ENCODE measurements at places on chromosomes 2 and 18. TPM values are rescaled to one million over a fixed set of nuclear protein-coding genes. Genes with fewer than 3 reads are reported as not detected.

DNA sequence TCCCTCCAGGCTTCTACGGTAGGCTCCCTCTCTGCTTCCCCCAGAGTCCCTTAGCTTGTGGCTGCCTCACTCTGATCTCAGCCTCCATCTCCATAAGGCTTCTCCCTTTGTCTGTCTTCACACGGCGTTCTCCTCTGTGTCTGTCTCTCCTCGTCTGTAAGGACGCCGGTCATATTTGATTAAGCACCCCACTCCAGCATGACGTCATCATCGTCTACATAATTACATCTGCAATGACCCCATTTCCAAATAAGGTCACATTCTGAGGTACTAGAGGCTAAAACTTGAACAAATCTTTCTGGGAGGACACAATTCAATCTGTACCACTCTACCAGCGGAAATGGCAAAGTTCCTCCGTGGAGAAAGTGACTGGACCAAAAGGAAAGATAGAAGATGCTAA is 8.3 kb upstream of the COL6A3 start:
- no peaks in the 10 kb centered on the region for H3K36me3 ChIP-seq
- H3K27me3 ChIP-seq, result no peaks in the 10 kb centered on the region
- H3K4me1 ChIP-seq, result peaks cover 12% of the 10 kb centered on the region
- DNase-seq, result no peak

- H3K4me1 ChIP-seq, result no peaks in the 10 kb centered on the region
- no peak overlapping the region for H3K27ac ChIP-seq
- peak; percentile 44 for DNase-seq
These were observed 457.1 kb upstream of the SALL3 start for GRCh38 chr18:78522507-78522906.

- H3K4me3 ChIP-seq, result no peak overlapping the region
- H3K36me3 ChIP-seq, result no peaks in the 10 kb centered on the region
- H3K27ac ChIP-seq, result no peak overlapping the region
- no peak for DNase-seq
- H3K27me3 ChIP-seq, result no peaks in the 10 kb centered on the region
- H3K4me1 ChIP-seq, result no peaks in the 10 kb centered on the region
These were observed 47.5 kb downstream of the RHBDD1 start for GRCh38 chr2:226883296-226883795.

GRCh38 chr18:73047688-73048087 is 179.9 kb upstream of the NETO1 start:
- no peak overlapping the region for H3K4me3 ChIP-seq
- H3K36me3 ChIP-seq, result no peaks in the 10 kb centered on the region
- no peak for DNase-seq
- H3K4me1 ChIP-seq, result no peaks in the 10 kb centered on the region

GRCh38 chr2:29627279-29627711 is 294.1 kb downstream of the ALK start:
- no peak overlapping the region for H3K4me3 ChIP-seq
- H3K27me3 ChIP-seq, result peaks cover 4% of the 10 kb centered on the region
- H3K36me3 ChIP-seq, result no peaks in the 10 kb centered on the region
- no peak overlapping the region for H3K27ac ChIP-seq
- H3K4me1 ChIP-seq, result no peaks in the 10 kb centered on the region

- no peaks in the 10 kb centered on the region for H3K27me3 ChIP-seq
- H3K4me1 ChIP-seq, result no peaks in the 10 kb centered on the region
- no peak overlapping the region for H3K27ac ChIP-seq
- H3K4me3 ChIP-seq, result no peak overlapping the region
- no peaks in the 10 kb centered on the region for H3K36me3 ChIP-seq
- no peak for DNase-seq
These were observed 812.7 kb downstream of the DCDC2C start for GRCh38 chr2:4515871-4516761.

DNA sequence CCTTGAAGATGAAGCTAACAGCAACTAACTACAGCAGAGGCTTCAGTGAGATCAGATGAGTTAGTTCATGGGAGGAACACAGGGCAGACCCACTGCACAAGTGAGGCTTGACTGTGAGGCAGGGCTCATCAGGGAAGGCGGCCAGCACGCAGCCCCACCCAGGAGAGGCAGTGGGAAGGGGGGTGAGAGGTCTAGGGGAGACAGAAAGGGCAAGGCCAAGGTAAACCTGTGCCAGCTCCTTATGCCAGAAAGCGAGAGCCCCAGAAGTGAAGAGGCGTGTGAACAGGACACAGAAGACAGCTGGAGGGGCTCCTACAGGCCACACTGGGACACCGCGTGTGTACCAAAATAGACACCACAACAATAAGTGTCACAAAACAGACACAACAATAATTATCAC is 48.6 kb downstream of the ANO7 start:
- no peaks in the 10 kb centered on the region for H3K27me3 ChIP-seq
- peaks cover 98% of the 10 kb centered on the region for H3K36me3 ChIP-seq

GRCh38 chr2:144982481-144982880 is 462.6 kb upstream of the ZEB2 start:
- H3K27me3 ChIP-seq, result no peaks in the 10 kb centered on the region
- DNase-seq, result no peak
- no peaks in the 10 kb centered on the region for H3K4me1 ChIP-seq
- no peaks in the 10 kb centered on the region for H3K36me3 ChIP-seq
- H3K27ac ChIP-seq, result no peak overlapping the region
- H3K4me3 ChIP-seq, result no peak overlapping the region

DNA sequence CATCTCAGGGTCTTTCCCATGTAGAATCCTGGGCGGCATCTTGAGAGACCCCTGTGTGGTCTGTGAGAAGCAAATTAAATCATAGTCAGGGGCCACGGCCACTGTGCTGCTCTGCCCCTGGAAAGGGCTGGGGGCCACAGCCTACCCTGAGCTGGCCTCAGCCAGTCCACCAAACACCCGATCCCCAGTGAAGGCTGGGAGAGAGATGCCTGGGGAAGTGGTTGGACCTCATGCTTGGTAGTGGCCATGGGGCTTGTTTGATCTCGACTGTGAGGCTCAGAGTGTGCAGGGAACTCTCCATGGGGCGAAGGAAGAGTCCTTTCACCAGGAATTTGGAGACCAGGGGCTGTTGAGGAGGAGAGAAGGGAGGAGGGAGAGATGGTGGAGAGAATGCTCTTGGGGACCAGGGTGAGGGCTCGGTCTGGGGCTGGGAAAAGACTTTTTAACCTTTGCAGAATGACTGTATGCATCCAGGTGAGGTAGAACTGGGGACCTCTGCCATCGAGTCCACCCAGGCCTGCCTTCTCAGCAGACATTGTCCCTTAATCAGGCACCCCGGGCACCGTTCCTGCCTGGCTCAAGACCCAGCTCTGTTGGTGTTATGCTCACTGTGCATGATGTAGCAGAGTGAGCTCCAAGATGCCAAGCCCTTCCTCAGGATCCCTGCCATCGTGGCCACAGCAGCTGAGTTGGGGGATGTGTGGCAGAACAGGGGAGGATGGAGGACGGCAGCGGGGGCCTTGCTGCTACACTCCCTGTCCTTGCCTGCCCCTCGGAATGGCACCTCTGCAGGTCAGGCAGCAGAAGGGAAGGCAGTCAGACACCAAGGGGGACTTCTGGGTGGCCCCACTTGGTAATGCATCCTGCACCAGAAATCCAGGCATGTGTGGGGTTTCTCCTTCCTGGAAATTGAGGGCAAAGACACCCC is 249.9 kb downstream of the DYSF start:
- no peaks in the 10 kb centered on the region for H3K36me3 ChIP-seq
- DNase-seq, result peak; percentile 43
- peaks cover 17% of the 10 kb centered on the region for H3K4me1 ChIP-seq
- no peak overlapping the region for H3K4me3 ChIP-seq
- no peak overlapping the region for H3K27ac ChIP-seq

DNA sequence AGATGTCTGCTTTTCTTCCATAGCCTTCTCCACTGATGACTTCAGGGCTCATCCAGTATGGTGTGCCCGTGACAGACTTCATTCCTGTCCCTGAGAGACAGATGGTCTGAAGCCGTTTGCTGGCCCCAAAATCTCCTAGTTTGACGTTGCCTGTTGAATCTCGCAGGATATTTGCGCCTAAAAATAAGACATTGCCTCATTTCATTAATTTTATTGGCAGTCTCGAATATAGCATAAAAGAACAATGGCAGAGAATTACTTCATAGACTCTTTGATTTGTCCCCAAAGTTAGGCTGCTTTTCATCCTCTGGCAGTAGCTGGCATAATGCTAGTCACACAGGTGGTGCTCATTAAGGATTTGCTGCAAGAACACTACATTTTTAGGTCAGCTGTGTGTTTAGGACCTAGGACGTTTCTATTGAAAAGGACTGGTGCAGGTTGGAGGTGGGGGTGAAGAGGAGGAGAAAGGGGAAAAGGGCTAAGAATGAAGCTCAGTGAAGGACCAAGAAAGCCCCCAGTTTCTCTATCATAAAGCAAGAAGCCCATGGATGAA is 14.7 kb upstream of the ERCC3 start:
- no peak overlapping the region for H3K4me3 ChIP-seq
- no peaks in the 10 kb centered on the region for H3K4me1 ChIP-seq
- peaks cover 54% of the 10 kb centered on the region for H3K36me3 ChIP-seq
- no peaks in the 10 kb centered on the region for H3K27me3 ChIP-seq
- no peak overlapping the region for H3K27ac ChIP-seq

DNA sequence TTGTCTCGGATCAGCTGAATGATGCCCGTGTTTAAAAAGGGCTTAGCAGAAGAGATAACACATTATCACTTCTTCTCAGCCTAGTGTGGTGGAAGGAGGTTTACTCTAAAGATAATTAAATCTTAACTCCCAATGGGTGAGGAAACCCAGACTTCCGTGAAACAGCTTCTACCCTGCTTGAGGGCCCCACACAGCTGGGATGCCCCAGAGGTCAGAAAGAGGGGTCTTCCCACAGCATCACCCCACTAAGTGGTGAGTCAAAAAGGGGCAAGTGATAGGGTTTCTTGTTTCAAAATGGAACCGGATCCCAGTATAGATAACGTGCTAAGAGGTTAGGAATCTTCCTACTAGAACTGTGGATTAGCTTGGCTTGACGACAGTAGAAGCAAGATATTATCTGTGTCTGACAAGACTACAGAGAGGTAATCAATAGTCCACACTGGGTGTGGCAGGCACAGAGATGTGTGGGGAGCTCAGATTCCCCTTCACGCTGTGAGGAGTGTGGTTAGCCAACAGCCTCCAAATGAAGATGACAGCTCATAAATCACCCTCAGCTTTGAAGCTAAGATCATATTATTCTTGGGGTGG is 129.6 kb upstream of the COPS8 start:
- H3K4me3 ChIP-seq, result no peak overlapping the region
- no peaks in the 10 kb centered on the region for H3K27me3 ChIP-seq
- H3K27ac ChIP-seq, result peak overlapping the region; percentile 55
- no peaks in the 10 kb centered on the region for H3K36me3 ChIP-seq
- DNase-seq, result peak; percentile 27

DNA sequence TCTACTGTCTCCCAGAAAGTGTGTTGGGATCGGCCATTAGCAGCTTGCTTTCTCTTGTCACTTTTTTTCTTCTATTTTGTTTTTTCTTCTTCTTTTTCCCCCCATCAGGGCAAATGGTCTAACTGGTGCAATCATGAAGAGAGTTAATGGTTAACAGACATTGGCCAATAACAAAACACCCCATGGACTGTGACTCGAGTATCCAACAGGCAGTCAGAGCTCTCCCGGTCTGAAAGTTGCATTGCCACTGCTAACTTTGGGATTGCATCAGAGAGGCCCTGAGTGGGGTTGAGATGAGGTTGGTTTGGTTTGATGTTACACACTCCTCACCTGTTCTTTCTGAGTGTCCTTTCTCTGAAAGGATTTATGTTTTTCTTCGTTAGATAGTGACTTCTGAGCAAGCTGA is 12.9 kb upstream of the SNORC start:
- H3K36me3 ChIP-seq, result peaks cover 67% of the 10 kb centered on the region
- no peak overlapping the region for H3K27ac ChIP-seq
- no peaks in the 10 kb centered on the region for H3K27me3 ChIP-seq
- no peaks in the 10 kb centered on the region for H3K4me1 ChIP-seq
- H3K4me3 ChIP-seq, result no peak overlapping the region

DNA sequence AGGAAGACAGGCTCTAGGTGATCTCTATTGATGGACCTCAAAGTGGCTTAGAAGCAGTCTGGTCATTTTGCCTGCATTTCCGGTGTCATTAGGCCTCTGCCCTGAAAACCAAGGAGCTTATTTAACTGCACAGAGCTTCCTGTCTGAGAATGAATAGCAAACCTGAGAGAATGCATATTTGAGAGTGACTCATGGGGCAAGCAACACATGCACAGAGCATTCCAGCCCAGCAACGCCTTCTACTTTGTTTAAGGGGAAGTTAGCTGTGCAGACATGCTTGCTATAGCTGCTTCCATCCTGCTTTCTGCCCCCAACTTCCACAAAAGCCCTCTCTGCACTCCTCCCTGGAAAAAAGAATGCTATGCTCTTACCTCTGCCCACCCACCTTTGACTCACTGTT is 232.8 kb downstream of the GRB14 start:
- H3K27me3 ChIP-seq, result no peaks in the 10 kb centered on the region
- DNase-seq, result no peak
- no peak overlapping the region for H3K27ac ChIP-seq
- no peaks in the 10 kb centered on the region for H3K4me1 ChIP-seq
- H3K36me3 ChIP-seq, result no peaks in the 10 kb centered on the region

GRCh38 chr2:100453853-100454252 is 16.4 kb upstream of the NMS start:
- DNase-seq, result no peak
- no peak overlapping the region for H3K27ac ChIP-seq
- H3K4me3 ChIP-seq, result no peak overlapping the region
- H3K36me3 ChIP-seq, result no peaks in the 10 kb centered on the region
- peaks cover 4% of the 10 kb centered on the region for H3K27me3 ChIP-seq

DNA sequence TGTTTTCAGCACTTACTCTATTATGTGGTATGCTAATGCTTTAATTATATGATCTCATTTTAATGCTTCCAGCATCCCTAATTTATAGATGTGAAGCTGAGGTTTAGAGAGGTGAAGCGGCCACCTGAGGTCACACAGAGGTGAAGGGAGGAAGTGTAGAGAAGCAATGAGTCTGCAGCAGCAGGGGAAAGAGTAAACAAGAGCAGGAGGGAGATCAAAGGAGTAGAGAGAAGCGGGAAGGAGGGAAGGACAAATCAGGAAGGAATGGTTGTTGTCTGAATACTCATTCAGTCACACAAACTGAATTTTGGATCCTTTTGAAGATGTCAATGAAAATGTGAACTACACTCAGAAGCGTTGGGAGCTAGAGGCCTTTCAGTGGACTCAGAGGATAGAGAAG is 130.0 kb downstream of the CPS1 start:
- no peak overlapping the region for H3K27ac ChIP-seq
- no peaks in the 10 kb centered on the region for H3K4me1 ChIP-seq
- no peaks in the 10 kb centered on the region for H3K36me3 ChIP-seq
- no peaks in the 10 kb centered on the region for H3K27me3 ChIP-seq
- no peak for DNase-seq
- H3K4me3 ChIP-seq, result no peak overlapping the region

GRCh38 chr18:59419386-59419785 is 60.3 kb upstream of the LMAN1 start:
- peaks cover 7% of the 10 kb centered on the region for H3K4me1 ChIP-seq
- DNase-seq, result no peak
- H3K27ac ChIP-seq, result no peak overlapping the region

GRCh38 chr2:85754313-85755095 is 713 bp downstream of the ATOH8 start:
- peak overlapping the region; percentile 59 for H3K4me3 ChIP-seq
- H3K36me3 ChIP-seq, result no peaks in the 10 kb centered on the region
- H3K4me1 ChIP-seq, result peaks cover 57% of the 10 kb centered on the region
- H3K27me3 ChIP-seq, result peaks cover 41% of the 10 kb centered on the region
- no peak for DNase-seq
- peak overlapping the region; percentile 90 for H3K27ac ChIP-seq

GRCh38 chr2:228549441-228550007 is 368.0 kb upstream of the SPHKAP start:
- no peak for DNase-seq
- no peaks in the 10 kb centered on the region for H3K4me1 ChIP-seq
- no peak overlapping the region for H3K4me3 ChIP-seq
- H3K27ac ChIP-seq, result no peak overlapping the region

TNS1 gene
- 145 TPM for total RNA-seq

IER3IP1 gene
- 14.3 TPM for total RNA-seq

STAT4 gene
- 0.81 TPM for total RNA-seq

EN1 gene
- total RNA-seq, result 15.1 TPM

CCBE1 gene
- 1.6 TPM for total RNA-seq

REG1B gene
- total RNA-seq, result not detected

FAM237A gene
- total RNA-seq, result not detected

SEMA4F gene
- 4.9 TPM for total RNA-seq

QPCT gene
- 20.7 TPM for total RNA-seq

Measured in suprapubic skin (tissue), 4 donors.